ENCODE measurements at places on chromosomes 7 and 10.

GRCh38 chr7:25569765-25570164 is 341.5 kb upstream of the NPVF start:
- DNase-seq: no peak

DNA sequence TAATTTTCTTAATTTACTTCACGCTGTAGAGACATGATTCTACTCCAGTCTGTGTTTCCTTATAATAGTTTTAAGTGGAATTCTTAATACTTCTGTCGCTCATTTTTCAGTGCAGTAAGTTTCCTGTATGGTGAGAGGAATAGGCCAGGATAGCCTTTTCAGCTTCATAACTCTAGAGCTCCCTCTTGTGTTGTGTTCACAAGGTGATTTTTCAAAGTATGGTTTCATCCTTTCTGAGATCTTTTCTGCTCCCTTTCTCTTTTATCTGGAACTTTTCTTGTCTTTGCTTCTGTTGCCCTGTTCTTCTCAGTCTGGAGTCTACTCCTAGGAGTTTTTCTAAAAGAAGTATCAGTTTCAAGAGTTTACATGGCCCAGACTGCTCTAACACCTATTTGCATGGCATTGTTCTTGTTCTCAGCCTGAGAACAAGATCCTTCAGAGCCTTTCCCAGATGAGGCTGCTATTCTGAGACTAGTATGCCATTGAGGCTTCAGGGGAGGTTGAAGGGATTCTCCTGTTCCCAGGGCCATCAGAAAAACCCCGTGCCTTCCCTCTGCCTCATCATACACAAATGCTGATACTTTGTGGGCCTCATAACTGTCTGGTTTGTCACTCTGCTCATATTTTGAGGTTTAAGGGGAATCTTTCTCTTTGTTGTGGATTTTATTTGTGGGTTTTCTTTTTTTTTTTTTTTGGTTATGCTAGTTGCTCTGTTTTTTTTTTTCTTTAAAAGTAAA is 21.8 kb downstream of the NET1 start:
- no peak for DNase-seq

DNA sequence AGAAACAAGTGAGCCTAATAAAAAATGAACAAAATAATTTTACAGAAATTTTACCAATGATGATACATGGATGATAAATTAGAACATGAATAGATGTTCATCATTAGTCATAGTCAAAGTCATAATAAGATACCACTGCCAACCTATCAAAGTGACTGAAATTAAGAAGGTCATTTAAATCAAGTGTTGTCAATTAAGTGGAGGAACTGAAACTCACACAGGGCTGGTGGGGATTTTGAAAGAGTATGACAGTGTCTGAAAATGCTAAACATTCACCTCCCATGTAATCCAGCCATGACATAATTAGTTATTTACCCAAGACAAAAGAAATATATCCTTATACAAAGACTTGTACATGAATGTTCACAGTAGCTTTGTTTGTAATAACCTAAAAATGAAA is 57.1 kb upstream of the DYNC1I1 start:
- DNase-seq: no peak

DNA sequence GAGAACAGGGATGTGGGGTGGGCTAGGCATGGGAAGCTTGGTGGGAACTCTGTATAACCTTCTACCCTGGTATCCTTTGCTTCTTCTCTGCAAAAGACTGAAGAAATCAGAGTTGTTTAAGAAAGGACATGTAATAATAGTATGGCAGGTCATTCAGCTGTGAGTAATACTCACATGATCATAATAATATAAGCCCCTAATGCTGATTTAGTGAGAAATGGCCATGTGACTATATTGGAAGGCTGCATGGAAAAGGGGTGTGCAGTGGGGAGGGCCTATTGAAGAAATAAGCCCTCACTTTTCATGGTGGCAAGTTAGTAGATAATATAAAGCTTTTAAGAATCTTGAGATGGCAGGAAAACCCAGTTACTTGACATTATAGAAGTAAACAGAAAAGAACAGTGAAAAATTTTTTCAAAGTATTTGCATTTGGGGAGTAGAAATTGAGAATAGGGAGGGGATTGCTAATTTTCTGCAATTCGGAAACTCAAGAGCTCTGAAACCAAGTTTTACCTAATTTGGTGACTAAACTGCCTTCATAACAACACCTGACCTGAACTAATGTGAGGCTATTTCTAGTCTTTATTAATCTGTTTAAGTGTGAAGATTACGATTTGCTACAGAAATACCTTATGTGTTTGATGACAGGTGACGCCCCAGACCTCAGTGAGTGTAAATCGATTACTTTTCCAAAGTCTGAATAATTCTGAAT is 44.4 kb downstream of the ATXN7L1 start:
- DNase-seq: no peak

GRCh38 chr7:114533131-114533530 is 118.5 kb downstream of the FOXP2 start:
- no peak for DNase-seq

GRCh38 chr7:133961724-133962123 is 165.4 kb upstream of the LRGUK start:
- DNase-seq: no peak

DNA sequence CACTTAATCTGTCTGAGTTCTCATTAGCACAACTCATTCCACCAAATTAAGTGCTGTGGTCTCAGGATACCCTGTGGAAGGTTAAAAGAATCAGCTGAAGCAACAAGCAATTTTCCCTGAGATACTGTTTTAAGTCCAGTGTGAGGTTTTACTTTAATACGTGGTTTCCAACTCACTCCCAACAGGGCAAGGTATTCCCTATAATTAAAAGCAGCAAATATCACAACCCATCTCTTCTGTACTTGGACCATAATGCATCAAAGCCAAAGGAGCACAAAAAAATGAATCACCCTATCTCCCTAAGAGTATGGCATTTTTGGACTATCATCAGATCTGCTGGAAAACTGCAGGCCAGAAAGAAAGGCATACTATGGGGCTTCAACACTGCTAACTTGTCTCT is 4.9 kb downstream of the CADPS2 start:
- no peak for DNase-seq

DNA sequence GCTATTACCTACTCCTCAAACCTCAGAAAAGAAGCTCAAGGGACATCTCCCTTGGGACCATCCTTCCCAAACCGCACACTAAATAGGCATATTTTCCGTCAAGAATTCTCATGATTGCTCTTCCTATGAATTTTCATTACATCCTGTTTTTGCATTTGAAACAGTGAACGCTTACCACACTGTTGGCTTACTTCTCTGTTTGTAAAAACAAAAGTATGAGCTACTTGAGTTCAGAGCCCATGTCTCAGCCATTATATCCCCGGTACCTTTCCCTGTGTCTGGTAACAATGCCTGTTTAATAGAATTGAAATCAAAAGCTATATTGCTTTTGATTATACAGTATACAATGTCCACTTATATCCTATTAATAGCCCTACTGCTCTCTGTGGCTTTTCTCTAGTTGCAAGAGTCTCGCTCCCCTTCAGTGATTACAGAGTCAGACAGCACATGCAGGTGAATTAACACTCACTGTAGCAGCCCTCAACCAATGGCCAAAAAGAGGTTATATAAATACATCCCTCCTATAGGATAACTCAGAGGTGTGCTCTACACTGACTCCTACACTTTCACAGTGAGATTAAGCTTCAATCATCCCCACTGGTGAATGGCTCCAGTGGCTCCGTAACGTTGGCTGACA is 264.4 kb downstream of the SORCS1 start:
- DNase-seq: no peak

DNA sequence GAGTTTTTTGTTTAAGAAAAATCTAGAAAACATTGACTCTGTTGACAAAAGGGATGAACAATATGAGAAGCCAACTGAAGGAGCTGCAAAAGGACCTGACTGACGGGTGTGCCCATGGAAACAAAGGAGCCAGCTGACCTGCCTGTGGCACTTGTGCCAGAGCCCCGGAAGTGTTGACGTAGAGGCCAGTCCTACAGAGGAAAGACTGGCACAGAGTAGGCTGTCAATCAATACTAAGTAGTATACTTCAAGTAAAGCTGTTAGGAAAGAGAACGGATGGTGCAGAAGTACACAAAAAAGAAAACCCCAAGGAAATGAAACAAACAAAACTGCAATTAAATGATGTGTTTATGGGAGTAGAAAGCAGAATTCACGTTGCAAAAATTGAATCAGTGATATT is 19.0 kb upstream of the ABI1 start:
- DNase-seq: no peak

DNA sequence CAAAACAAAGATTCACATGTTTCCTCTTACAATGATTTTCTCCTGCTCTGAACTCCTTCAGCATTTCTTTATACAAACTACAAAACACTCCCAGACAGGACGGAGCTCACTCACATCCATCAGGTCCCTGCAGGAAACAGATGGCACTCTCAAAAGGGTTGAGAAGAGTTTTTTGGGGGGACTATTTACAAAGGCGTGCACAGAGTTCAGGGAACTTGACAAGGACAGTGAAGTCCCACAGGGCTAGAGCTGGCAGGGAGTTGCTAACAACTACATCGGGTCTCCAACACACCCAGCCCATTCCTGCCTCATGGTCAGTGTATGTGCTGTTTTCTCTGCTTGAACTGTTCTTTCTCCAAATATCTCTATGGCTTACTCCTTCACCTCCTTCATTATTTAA is 24.7 kb upstream of the YAE1 start:
- DNase-seq: no peak

GRCh38 chr10:71290331-71290730 is 28.7 kb upstream of the SLC29A3 start:
- no peak for DNase-seq

DNA sequence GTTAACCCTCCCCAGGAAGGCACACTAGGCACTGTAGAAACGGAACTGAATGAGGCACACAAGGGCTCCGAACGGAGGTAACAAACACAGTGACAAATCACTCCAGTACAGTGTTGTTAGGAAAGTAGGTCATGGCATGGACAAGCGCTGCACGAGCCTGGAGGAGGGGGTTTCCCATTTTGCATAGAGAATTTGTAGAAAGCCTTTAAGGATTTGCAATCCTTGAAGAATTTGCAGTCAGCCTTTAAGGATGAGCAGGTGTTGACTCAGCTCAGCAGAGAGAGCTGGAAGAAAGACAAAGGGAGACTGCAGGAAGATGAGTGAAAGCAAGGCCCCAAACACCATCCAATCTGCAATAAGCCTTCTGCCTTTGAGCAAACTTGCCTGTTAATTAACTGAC is 51.1 kb upstream of the PPP1R3C start:
- peak; percentile 65 for DNase-seq

GRCh38 chr7:8739837-8740236 is 306.4 kb downstream of the NXPH1 start:
- no peak for DNase-seq

GRCh38 chr10:51685768-51686167 is 13.6 kb downstream of the CSTF2T start:
- no peak for DNase-seq

DNA sequence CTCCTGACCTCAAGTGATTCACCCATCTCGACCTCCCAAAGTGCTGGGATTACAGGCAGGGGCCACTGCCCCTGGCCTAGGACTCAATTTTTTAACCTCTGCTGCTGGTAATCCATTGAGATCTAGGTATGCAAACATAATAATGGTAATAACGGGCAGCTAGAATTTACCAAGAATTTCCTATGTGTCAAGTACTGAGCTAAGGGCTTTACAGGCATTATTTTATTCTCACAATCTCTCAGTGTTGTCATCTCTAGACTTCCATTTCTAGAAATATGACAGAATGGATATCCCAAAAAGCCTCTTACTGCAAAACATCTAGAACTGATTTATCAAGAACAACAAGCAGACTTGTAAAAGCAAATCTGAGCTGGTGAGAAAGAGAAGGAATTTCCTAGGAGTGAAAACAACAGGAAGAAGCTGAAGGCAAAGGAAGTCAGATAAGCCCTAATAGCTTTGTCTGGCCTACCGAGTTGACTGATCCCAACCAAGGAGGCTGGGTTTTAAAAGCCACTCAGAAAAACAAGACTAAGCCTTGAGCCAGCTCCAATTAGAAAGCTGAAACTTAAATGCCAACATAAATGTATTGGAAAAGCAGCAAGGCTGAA is 70.6 kb downstream of the CCDC71L start:
- DNase-seq: no peak

GRCh38 chr7:104851268-104851667 is 162.7 kb upstream of the KMT2E start:
- DNase-seq: no peak

- DNase-seq: no peak
Measured at GRCh38 chr7:98641646-98642500, 24.8 kb downstream of the NPTX2 start.

DNA sequence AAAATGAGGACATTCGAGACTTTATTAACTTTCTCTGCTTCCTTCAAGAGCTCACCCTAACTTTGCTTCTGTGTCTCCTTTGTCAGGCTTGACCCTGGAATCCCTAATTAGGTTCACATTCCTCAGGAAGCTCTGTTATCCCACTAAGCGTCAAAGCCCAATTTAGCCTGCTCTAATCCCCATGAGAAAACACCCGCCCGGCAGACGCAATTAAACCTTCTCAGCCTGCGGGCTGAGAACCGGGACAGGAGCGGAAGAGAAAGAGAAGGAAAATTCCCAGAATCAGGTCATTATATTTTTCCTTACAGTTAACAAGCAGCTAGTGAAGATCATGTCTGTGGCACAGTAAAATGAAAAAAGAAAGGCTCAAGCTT is 93.0 kb downstream of the TNS3 start:
- DNase-seq: no peak

GRCh38 chr10:697097-697875 is 7.8 kb upstream of the DIP2C start:
- no peak for DNase-seq

GRCh38 chr7:137753948-137754851 is 92.6 kb downstream of the DGKI start:
- no peak for DNase-seq

GRCh38 chr10:108241166-108241565 is 1076.7 kb upstream of the SORCS1 start:
- no peak for DNase-seq

DNA sequence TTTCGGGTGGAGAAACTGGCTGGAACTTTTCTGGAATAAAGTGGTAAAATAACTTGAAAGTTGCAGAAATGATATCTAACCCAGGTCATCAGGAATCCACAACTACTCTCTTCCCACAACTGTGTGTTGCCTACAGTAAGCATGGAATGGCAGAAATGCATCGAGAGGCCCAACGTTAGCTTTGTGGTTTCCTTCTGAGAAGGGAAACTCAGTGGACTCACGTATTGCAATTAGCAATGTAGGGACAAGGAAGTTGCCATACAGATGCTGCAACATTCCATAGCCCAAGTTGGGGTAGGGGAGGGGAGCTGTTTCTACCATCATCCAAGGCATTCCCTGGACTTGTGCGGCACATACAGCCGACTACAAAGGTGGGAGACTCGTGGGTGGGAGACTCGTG is 1.9 kb downstream of the PON1 start:
- DNase-seq: no peak

All from AG04450 (cell line).